ENCODE measurements at places on chromosomes 16 and 17.
A peak's percentile ranks its signal among the peaks of the same experiment; 100 is the strongest.

- no peak for DNase-seq
These were observed 2.5 kb downstream of the KIF1C start for GRCh38 chr17:5000237-5000639.

DNA sequence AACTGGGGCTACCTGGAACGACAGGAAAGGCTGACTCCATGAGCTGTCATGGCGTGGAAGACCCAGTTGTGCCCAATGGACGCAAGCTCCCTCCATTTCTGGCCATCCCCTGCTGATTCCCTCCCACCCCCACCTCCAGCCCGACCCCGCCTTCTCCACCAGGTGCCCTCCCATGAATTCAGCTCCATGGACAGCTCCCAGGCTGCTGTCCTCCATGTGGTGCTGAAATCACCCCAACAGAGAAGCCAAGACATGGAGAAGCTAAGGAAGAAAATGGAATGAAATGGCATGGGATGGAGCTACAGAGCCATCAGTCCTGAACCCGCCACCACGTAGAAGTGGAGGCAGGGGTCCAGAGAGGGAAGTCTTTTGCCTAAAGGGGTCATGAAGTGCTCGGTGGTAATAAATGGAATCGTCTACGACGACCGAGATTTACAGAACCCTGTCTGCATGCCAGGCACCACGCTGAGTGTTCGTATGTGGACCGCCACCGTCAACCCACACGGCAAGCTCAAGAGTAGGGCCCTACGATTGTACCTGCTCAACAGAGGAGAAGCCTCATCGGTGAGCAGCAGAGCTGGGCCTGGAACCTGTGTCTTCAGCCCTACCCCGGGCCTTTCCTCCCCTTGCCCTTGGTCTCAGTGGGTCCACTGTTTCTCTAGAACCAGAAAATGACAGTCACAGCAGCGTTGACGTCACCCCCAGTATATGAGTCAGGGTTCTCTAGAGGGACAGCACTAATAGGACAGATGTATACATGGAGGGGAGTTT is 9.3 kb upstream of the ZC3H18 start:
- no peak for DNase-seq

GRCh38 chr17:75078284-75079022 is 9.3 kb upstream of the SLC16A5 start:
- no peak for DNase-seq

DNA sequence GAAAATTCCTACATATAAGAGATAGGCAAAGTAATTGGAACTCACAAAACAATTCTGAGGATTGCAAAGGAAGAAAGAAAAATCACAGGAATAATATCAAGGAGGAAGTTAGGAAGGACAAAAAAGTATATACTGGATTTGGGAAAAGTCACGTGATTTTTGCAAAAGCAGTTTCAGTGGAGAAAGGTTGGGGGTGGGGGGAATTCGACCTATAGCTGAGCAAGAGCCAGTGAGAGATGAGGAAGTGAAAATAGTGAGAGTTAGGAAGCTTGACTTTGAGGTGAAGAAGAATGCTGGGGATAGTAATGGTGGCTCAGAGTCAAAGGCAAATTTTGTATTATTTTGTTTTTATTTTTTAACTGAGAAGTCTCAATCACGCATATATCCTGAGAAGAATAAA is 438.0 kb upstream of the PMFBP1 start:
- DNase-seq, result no peak

DNA sequence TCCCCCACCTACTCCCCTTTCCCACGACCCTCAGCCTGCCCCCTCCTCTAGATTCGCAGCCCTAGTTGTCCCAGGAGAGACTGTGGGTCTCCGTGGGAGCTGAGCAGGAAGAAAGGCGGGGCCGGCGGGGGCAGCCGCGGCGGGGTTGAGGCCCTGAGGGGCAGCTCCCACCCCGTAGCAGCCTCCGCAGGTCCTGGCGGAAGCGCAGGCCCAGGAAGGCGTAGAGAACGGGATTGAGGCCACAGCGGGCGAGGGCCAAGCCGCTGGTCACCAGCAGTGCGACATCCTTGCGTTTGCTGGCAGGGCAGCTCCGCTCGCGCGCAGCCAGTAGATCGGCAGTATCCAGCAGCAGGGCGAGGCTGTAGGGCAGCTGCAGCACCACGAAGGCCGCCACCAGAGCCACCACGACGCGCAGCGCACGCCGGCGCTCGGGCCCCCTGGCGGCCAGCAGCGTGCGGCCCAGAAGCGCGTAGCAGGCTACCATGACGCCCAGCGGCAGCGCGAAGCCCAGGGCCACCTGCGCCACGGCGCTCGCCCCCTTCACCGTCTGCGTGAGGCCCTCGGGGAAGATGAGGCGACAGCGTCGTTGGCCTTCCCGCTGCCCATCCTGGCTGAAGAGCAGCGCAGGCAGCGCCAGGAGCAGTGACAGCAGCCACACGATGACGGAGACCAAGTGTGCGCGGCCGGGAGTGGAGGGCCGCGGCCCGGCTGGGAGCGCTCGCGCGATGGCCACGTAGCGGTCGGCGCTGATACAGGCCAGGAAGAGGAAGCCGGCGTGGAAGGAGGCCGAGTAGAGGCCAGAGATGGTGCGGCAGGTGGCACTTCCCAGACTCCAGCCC is 1.9 kb downstream of the CCR10 start:
- DNase-seq, result peak; percentile 66

GRCh38 chr17:70938336-70938735 is 769.0 kb downstream of the KCNJ2 start:
- DNase-seq, result no peak

DNA sequence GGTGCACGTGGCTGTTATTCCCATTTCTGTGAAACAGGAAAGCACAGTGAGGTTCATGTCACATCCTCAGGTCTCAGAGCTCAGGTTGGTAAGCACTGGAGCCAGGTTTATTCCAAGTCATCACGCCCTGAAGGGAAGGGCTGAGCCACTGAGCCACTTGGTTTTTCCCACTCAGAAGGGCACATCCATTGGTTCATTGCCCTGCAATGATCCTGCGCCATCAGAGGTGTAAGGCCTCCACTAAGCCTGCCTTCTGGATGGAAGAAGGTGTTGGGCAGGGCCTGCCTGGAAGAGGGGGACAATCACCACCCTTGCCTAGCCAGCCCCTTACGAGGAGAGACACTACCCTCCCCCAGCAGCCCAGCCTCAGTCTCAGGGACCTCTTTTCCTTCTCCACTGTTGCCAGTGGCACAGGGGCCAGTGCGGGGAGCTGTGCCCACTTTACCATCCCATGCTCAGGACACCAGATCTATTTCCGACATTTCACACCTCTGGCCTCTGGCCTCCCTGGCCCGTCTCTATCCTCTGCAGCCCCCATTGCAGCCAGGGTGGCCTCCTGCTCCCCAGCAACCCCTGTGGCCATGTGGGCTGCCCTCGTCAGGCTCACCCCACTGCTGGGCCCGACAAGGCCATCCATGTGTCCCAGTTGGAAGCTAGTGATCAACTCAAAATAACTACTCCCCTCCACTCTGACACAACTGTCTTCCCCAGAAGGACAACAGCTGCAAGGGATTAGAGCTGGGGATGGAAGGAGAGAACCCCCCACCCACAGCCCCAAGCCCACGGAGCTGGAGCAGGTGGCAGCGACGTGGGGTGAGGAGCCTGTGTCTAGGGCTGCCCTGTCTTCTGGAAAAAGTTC is 29.9 kb downstream of the CFAP20 start:
- DNase-seq, result no peak

- no peak for DNase-seq
These were observed 19.6 kb upstream of the CCL2 start for GRCh38 chr17:34235389-34236028.

DNA sequence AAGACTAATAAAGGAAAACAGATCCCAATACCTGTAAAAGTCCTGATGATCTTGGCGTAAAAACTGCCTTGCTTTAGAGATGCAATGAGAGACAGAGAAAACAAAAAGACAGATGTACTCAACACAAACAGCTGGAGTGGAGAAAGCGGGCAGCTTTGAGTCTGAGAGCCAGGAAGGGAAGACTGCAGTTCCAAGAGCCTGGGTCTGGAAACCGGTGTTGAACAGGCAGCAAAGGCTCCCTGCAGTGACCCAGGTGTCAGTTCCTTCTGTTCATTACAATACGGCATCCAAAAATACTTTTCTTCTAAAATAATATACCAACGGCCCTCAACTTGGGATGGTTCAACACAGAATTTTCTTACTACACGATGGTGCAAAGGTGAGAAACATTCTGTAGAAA is 29.6 kb downstream of the VPS53 start:
- DNase-seq, result no peak

DNA sequence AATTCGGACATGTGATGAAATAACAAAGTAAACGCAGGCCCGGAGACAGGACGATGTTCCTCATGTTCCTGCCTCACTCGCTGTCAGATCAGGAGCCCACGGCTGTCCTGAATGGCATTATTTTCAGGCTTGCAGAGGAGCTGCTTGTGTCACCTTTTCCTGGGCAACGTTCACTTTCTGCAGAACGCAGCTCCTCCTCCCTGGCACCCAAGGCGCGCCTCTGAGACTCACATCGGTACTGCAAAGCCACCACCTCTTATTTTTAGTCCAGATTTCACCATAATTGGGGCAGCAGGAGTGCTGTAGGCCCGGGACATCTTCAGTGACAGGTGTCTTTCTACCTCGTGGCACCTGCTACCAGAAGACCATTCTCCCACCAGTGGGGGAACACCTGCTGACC is 8.0 kb upstream of the C16orf96 start:
- no peak for DNase-seq

DNA sequence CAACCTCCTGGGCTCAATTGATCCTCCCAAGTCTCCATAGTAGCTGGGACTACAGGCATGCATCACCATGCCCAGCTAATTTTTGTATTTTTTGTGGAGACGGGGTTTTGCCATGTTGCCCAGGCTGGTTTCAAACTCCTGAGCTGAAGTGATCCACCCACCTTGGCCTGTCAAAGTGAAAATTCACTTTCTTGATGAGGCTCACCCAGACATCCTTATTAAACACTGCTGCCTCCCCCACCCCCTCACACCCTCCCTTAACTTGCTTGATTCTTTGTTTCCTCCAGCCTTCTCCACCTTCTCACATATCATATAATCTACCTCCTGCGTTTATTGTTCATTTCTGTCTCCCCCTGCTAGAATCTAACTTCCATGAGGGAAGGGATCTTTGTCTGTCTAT is 46.0 kb upstream of the TEX2 start:
- DNase-seq, result no peak

- no peak for DNase-seq
These were observed 13.6 kb downstream of the KIF19 start for GRCh38 chr17:74339537-74340195.

- no peak for DNase-seq
These were observed 110.2 kb upstream of the CACNG3 start for GRCh38 chr16:24145927-24146326.

GRCh38 chr17:11304568-11304967 is 63.6 kb downstream of the SHISA6 start:
- DNase-seq, result no peak

DNA sequence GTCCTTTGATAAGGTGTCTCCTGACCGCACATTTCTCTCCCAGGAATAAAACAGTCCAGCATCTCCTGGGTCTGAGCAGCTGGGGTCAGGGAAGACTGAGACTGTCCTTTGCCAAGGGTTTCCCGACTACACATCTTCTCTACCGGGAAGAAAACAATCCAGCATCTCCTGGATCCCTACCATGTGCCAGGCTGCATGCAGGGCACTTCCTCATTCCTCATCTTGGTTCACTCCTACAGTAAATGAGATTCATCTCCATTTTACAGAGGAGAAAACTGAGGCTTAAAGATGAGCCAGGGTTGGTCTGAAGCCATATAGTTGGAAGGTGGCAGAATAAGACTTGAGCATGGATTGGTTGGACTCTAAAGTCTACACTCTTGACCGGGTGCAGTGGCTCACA is 36.7 kb downstream of the NOG start:
- no peak for DNase-seq

DNA sequence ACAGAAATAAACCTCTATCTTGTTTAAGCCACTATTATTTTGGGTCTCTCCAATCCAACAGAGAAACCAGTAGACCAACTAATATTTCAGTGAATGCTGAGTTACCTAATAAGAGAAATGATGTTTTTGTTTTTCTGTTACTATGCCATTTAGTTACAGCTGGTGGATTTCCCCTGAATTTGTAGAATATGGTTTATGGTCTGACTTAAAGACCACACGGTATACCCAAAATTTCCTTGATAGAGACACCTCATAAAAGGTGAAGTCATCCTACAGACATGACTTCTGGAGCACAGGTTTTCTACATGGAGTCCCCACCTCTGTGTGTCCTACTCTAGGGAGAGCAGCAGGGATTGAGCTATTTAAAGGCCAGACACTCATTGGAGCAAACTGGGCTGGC is 13.3 kb downstream of the PIK3R5 start:
- DNase-seq, result no peak

GRCh38 chr16:51146256-51146924 is 4.7 kb downstream of the SALL1 start:
- no peak for DNase-seq

GRCh38 chr16:64880994-64881393 is 240.9 kb downstream of the CDH11 start:
- no peak for DNase-seq

DNA sequence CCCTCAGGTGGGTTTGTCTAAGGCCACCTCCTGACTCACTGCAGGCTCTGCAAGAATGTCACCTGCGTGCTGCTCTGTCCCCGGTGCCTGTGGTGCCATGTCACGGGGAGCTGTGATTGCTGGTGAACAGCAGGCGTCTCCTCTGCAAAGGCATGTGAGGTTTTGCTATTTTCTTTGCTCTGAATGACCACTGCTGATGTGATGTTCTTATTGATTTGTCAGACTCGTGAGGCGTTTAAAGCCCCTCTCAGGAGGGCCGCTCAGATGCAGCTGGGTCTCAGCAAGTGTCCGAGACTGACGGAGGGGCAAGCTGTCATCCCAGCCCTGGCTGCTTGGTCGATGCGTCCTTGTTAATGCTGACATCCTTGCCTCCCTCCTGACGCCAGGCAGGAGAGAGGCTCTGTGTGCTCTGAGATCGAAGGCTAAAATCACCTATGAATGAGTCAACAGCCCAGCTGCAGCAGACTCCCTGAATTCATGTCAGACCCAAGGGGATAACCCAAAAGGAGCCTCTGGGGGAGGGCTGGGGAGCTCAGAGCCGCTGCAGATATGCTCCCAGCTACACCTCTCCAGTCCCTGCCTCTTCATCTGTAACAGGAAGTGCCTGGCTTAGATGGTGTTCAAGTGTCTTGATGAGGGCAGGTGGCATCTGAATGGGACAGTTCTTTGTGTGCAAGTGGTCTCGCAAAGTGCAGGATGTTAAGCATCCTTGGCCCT is 11.8 kb upstream of the PEMT start:
- DNase-seq, result no peak

- no peak for DNase-seq
These were observed 31.2 kb downstream of the NFATC3 start for GRCh38 chr16:68116256-68116867.

GRCh38 chr16:73031155-73031866 is 16.6 kb downstream of the ZFHX3 start:
- DNase-seq, result no peak

- DNase-seq, result no peak
These were observed 8.5 kb downstream of the CSF3 start for GRCh38 chr17:40023590-40024292.
